ENCODE measurements at places on chromosomes 3 and 15.

DNA sequence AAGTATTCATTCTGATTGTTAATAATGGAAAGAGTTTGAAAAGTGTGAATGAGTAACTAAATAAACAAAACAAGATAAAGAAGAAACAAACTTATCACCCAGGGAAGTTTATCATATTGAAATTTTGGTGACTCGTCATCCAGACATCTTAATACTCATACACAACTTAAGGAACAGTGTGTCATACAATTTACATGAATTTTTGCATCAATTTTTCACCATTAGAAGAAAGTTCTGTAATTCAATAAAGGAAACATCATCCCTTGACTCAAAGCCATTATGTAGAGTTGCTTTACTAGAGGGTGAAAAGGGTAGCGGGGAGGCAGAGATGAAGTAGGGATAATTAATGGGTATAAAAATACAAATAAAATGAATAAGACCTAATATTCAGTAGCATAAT lies 536.2 kb downstream of the GRM7 start:
- DNase-seq = no peak

DNA sequence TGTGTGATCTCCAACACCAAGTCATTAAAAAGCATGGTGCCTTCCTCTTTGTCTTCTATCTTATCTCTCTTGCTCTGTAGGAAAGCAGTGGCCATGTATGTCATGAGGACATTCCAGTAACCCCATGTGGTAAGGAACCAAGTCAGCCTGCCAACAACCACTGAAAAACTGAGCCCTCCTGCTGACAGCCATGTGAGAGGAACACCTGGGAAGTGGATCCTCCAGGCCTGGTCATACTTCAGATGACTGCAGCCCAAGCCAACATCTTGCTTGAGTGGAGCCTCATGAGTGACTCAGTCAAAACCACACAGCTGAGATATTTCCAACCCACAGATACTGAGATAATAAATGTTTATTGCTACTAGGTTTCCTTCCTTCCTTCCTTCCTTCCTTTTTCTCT lies 597.3 kb downstream of the ZIC1 start:
- DNase-seq = no peak

- DNase-seq = no peak
Measured at GRCh38 chr3:14147617-14148016, 22.8 kb downstream of the TMEM43 start.

DNA sequence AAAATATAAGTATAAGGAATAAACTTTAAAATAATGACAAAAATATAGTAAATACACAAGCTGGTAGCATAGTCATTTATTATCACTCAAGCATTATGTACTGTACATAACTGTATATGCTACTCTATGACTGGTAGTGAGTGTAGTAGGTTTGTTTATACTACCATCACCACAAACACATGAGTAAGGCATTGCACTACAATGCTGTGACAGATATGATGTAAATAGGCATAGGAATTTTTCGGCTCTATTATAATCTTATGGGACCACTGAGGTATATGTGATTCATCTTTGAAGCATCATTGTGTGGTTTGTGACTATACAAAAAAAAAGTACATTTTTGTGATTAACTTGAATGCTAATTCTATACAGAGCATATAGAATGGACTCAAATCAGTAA lies 35.3 kb upstream of the FBN1 start:
- DNase-seq = no peak

GRCh38 chr3:111911446-111911845 lies 52.4 kb downstream of the PHLDB2 start:
- DNase-seq = no peak

- no peak for DNase-seq
Measured at GRCh38 chr3:154904328-154904727, 175.8 kb upstream of the MME start.

GRCh38 chr15:37017031-37017625 lies 83.2 kb downstream of the MEIS2 start:
- no peak for DNase-seq

DNA sequence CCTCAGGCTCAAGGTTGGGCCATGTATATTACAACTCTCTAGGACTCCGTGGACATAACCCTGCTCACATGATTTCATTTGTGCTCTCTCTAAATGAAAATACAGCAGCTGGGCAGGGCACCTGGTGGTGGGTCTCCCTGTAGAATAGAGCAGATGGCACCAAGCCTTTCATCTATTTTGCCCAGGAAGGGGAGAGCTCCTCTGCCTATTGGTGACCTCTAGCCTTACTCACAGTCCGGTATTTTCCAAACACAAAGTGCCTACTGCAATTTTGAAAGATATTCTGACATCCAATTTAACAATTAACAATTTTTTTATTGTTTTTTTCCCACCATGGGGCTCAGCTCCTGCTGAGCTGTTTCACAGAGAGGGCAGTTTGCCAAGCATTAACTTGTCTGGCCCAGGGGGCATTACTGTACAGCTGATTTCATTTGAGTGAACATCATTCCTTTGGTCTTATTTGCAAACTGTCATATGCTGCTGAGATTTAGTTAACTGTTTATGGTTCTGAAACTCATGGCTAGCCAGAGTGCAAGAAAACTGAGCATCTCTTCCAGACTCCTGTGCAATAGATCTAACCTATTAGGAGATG lies 474.0 kb downstream of the EPHB1 start:
- DNase-seq = peak; percentile 26

Measured in NCI-H1417 treated with DMSO at 0.1 percent for 48 hours (cell line).